Stimulated activated CD8-positive, alpha-beta memory T cell treated with anti-CD3 and anti-CD28 coated beads, Interleukin-4, amount 100 ng/mL, for 1 hour (primary cell): ENCODE measurements at places on chromosomes 1 and 21.
A peak's percentile ranks its signal among the peaks of the same experiment; 100 is the strongest.

DNA sequence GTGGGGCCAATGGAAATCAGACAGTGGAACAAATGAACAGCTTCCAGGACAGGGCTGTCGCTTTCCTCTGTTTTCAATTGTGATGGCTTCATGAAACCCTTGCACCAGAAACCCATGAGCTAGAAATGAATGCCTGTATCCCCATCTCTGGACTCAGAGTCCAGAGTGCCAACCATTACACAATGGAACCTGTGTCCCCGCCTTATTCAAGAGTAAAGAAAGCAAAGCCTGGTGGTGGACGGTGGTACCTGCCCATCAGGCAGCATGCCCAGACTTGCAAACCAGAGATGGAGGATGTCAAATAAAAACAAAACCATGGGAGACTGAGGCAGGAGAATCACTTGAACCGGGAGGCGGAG is 4.4 kb upstream of the CAPN2 start:
- no peak for DNase-seq

DNA sequence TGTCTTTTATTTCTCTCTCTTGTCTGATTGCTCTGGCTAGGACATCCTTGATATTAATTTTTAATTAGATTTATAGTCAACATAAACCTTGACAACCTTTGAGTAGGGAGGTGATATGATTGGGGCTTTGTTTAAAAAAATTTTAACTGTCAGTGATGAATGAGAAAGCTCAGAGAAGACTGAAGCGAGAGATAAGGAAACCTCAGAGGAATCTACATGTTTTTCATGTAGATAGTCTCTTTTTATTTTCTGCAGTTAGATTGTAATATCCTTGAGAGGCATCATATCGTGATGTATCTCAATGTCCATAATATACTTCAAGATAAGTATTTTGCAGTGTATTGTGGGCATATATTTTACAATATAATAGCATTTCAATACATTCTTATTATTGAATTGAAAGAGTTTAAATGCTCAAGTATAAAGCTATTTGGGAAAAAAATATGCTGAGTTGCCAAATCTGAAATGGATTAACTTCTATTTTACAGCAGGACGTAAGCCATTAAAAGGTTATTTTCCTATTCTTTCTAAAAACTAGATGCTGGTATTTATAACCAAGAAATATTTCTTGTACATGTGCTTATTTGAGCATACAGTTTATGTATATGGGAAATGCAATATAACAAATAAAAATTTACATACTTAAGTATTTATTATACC is 802.4 kb upstream of the ADGRL4 start:
- no peak for DNase-seq

DNA sequence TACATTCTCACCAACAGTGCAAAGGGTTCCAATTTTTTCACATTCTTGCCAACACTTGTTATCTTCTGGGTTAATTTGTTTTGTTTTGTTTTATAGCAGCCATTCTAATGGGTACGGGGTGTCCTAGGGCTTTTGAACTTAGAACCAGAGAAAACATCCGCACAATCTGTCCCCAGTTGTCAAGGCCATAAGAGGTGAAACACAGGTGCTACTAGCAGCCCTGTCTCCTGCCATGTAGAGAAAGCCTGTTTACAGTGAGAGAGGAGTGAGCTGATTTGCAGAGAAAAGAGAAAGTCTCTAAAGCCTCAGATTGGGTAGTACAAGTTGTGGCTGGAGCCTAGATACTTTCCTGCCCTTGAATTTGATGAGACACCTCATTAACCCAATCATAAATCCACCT is 46.4 kb upstream of the BMP8B start:
- DNase-seq, result no peak

GRCh38 chr1:229124520-229125124 is 146.3 kb upstream of the RAB4A start:
- no peak for DNase-seq

DNA sequence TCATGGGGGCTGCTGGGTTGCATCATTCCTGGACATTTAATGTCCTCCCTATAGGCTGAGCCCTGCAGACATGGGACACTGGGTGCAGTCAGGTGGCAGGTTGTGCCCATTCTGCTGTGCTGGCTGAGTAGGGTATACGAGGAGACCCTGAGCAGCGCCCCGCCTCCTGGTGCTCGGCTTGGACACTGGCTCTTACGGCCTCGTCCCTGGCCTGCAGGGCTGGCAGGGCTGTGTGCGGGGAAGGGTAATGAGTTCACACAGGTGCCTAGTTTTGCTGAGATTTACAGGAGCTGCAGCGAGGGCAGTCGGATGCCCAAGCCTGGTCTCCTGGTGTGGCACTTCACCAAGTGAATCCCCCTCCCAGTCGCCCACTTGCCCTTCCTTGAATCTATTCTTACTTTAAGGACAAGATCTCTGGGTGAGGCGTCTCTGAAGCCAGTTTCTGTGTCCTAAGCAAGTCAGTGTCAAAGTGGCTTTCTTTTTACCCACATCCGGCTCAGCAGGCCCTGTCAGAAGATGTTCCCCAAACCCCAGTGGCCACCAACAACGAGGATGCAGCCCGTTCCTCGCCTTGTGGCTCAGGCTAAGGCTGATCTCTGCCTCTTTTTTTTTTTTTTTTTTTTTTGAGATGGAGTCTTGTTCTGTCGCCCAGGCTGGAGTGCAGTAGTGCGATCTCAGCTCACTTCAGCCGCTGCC is 73.2 kb downstream of the MAN1C1 start:
- no peak for DNase-seq

DNA sequence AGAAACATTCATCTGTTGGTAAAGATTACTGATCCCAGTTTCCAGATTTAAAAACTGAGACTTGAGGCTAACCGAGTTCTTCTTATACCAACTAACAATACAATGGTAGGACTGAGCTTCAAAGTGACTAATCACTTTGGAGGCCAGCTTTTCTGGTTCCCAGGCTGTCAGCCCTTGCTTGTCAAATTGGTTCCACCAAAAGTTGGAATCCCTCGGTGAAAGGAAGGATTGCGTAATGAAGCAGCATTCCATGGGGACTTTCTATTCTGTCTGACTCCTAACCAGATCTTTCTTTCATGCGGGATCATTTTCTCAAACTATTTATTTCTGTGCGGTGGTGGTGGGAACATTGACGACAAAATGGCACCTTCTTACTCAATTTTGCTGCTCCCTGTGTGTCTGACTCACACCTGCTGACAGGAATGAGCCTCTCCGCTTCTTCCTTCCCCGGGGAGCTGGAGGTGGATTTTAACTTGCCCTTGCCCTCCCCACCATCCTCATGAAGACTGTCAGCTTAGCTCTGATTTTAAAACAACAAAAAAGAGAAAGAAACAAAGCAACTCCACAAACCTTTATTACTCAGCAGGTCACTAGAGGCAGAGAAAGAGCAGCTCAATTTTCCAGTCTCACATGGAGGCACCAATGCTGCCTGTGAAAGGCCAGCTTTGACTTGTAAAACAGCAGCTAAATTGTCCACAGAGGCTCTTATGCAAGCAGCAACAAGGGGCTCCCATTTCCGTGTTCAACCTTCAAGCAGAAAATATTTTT is 32.9 kb upstream of the RASAL2 start:
- no peak for DNase-seq

GRCh38 chr1:171792656-171793369 is 11.4 kb downstream of the METTL13 start:
- DNase-seq, result no peak

DNA sequence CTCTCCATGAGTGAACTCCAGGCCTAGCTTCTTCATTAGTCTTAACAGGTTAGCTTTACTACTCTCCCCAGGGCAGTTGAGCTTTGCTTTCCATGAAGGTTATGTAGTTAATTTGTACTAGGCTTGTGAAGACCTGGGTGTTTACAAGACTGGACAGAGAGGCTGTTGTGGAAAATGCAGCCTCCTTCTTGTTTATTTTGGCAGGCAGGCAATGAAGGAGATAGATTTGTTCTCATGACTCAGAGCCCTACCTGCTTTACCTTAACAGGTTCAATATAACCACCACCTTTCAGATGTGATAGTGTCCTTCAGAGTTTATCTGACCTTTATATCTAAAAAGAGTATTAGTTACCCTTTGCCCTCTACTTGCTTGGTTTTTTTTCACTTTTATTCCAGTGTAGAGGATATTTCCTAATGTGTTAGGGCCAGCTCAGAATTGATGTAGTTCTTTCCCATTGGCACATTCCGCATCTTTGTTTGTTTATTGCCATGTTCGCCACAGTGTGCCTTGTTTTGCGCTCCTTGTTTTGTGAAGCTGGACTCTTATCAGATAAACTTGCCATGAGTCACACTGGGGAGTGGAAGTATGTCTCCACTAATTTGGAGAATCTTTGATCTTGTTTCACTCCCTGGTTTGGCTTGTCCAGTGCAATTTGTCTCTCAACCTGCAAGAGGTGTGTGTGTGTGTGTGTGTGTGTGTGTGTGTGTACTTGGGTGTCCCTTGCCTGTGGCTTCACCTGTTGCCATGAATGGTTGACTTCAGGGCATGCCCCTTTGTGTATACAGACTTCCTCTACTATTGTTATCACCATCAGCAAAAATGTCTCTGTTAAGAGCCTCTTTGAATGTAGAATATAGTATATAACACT is 87.4 kb upstream of the MACF1 start:
- DNase-seq, result no peak

DNA sequence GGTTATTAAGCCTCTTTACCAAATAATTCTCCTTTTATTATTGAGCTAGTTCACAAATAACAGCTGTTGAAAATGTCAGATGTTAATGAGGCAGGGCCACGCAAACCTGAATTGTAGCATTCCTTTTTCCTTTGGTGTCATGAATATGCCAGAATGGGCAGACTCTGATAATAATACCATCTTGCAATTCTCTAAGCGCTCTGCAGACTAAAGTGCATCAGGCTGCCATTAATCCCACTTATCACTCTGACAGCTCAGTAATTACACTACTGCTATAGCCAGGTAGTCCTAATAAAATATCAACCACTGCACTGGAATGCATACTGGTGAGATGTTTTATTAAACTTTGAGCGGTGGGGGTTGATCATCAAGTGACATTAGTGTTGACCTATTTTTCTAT is 177.7 kb downstream of the DPYD start:
- DNase-seq, result no peak

- DNase-seq, result no peak
These were observed 122.6 kb upstream of the PPP2R5A start for GRCh38 chr1:212162635-212163034.

GRCh38 chr1:226644541-226645176 is 94.4 kb downstream of the ITPKB start:
- DNase-seq, result no peak

- no peak for DNase-seq
These were observed 447.6 kb upstream of the PRMT6 start for GRCh38 chr1:106608841-106609240.

DNA sequence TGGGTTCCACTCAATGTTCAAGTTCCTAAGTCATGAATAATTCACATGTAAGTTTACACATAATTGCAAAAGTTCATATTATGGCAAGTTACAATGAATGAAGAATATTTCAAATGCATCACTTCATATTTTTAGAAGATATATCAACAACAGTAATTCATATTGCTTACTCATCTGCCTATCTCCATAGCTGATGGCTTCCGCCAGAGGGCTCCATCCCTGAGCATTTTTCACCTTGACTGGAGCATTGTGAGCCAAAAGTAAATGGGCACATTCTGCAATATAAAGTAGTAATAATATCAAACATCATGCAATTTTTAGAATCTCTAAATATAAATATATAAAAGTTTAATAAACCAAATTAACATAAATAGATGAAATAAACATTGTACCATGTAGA is 29.8 kb downstream of the ANKRD13C start:
- no peak for DNase-seq

DNA sequence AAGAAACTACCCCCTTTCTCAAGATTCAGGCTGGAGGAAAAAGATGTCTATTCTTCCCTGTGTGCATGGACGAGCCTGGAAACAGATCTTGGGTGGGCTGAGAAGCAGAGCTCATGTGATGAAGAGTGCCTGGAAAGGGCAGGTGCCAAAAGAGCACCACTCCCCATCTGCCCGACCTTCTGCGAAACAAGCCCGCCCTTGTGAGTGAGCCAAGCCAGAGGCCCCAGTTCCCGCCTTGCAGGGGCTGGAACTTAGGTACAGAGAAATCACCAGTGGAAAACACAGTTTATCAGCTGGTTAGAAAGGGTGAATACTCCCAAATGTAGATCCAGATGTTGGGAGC is 26.7 kb upstream of the A3GALT2 start:
- no peak for DNase-seq

GRCh38 chr21:45407629-45408247 is 2.8 kb downstream of the COL18A1 start:
- DNase-seq, result no peak

GRCh38 chr1:30743584-30744059 is 14.0 kb downstream of the LAPTM5 start:
- DNase-seq, result peak; percentile 43

DNA sequence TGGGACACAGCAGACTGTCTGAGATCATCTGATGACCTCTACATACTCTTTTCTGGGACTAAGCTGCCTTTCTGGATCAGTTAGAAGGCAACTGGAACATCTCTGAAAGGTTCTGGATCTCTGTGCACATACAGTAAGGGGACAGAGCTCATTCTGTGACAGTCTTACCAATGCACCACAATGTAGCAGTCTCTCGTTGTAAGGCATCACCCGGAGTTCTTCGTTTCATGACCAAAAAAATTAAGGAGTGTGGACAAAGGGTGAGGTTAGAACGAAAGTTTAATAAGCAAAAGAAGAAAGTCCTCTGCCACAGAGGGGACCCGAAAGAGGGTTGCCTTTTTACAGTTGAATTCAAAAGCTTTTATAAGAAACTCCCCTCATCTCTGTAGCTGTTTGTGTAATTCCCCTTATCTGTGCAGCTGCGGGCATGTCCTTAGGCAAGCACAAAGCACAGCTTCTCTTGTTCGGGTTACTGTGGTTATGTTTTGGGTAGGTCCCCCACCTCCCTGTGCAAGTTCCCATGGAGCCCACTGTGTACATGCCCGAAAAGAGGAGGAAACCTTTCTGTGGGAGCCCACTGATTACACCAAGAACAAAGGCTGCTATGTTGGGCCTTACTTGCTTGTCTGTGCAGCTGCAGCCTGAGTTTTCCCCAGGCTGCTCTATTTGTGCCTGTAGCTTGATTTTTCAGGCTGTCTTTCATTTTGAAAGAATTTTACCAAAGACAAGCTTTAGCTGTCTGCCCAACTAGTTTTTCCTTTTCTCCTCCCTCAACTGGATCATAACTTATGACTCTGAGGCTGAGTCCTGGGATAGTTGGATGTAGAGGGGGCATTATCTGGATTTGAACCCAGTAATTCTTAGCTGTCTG is 53.1 kb upstream of the CACNA1E start:
- DNase-seq, result no peak

- no peak for DNase-seq
These were observed 494.6 kb upstream of the RUNX1 start for GRCh38 chr21:35543746-35544145.

GRCh38 chr1:155304558-155305063 is 3.4 kb upstream of the PKLR start:
- DNase-seq, result no peak

DNA sequence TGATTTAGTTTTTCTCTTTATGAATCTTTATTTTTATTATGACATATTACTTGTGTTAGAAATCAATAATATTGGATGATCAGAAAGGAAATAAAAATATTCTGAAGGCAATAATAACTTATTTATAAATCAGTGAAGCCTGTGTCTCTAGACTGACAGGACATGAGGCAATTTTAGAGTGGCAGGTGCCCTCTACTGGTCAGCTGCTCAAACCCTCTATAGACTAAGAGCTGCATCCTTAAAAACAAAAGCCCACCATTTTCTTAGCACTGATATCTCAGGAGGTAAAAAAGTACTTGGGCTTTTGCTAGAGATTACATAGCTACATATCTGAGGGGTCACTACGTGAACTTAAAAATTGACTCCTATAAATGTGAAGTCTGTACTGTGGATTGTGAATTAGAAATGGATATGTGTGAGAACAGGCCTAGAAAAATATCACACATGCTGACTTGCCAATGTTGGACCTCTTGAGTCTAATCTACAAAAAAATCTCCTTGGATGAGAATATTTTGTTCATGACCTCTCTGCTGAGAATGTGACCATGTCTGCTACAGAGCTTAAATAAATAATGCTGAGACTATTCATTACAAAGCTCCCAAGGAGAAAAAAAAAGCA is 597.9 kb upstream of the ADAMTS5 start:
- no peak for DNase-seq
